ENCODE measurements at places on chromosomes 5 and 9.

DNA sequence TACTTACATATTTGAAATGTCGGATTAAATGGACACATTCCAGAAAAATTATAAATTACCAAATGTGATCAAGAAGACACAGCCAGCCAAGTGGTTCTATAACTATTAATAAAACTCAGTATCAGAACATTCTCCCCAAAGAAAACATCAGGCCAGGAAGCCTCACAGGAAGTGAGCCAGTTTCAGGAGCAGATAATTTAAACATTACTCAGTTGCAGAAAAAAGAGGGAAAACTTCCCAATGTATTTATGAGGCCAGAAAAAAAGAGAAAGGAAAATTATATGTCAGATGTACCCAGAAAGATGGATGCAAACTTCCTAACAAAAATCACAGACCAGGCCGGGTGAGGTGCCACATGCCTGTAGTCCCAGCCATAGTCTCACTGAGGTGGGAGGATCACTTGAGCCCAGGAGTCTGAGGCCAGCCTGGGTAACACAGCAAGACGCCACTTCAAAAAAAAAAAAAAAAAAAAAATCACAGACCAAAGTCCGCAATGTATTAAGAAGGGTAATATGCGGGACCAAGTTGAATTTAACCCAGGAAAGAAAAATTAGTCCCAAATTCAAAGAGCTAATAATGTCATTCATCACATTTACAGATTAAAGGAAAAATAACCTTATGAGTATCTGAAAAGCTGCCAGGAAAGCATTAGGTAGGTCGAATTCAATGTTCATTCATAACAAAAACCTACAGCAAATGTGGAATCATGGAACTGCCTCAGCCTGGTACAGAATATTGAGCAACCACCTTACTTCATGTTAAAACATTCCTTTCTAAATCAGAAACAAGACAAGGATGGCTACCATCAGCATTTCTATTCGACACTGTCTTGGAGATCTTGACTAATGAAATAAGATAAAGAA, 37.2 kb upstream of the NRARP start:
- no peak overlapping the region for H3K4me3 ChIP-seq
- H3K27ac ChIP-seq: no peak overlapping the region
- DNase-seq: no peak
- peaks cover 11% of the 10 kb centered on the region for H3K4me1 ChIP-seq

- no peaks in the 10 kb centered on the region for H3K4me1 ChIP-seq
- H3K4me3 ChIP-seq: no peak overlapping the region
- DNase-seq: no peak
- no peaks in the 10 kb centered on the region for H3K27me3 ChIP-seq
- H3K27ac ChIP-seq: no peak overlapping the region
Observed at GRCh38 chr9:127140842-127141675, 18.6 kb upstream of the ANGPTL2 start.

DNA sequence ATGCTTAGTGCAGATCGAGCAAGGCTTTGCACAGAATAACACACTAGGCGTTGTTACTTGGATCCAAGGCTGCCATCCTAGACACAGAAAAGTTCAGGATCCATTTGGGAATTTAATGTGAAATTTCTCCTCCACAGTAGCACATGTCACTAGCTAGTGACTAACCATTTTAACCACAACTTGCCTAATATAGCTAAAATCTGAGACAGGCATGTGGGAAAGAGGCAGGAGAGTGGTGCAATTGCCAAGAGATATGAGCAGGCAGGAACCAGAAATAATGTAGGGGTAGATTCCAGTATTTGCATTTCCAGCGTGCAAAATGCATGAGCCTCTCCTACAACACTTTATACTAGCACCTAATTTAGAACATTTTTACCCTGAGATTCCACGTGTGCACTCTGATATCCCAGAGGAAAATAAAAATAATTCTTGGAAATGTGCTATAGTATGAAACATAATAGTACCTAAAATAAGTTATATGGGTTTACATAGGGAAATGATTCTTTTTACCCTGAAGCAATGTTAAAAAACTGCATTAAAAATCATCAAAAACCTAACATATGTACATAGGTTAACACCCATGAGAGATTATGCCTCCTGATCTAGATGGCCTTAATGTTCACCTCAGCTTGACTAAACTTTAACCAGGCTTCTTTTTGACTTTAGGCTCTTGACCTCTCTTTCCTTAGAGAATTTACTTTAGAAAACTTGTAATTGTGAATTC, 1230.6 kb upstream of the NUDT12 start:
- H3K27ac ChIP-seq: no peak overlapping the region
- DNase-seq: no peak
- H3K4me3 ChIP-seq: no peak overlapping the region
- H3K4me1 ChIP-seq: no peaks in the 10 kb centered on the region

DNA sequence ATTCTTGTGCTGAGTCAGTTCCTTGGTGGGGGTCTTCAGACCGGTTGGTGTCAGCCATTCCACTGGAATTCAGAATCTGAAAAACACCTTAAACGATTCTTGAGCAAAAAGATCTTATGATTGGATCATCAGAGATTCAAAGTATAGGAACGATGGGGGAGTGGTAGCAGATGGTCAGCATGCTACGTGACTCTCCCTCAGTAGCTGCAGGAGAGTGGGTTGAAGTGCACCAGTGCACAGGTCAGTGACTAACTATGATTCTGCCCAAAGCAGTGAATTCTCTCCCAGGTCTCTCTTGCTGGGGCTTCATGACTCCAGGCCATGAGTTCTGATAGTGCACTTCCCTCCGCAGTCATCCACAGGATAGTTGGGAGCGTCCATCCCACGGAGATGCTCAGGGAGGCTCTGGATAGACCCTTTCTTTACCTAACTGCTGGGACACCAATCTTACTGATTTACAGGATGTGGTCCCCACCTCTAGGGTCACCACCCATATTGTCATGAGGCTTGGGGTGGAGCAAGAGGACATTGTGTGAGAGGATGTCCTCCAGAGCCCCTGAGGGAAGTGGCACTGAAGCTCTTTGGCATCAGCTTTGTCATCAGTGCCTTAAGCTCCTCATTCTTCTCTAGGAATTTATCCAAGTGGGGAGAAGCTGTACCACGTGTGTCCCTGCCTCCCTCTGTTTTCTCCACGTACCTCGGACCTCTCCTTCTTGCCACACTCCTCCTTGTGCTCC, 62.0 kb downstream of the RASGRF2 start:
- peak overlapping the region; percentile 87 for H3K27ac ChIP-seq
- no peaks in the 10 kb centered on the region for H3K36me3 ChIP-seq
- no peak for DNase-seq
- no peak overlapping the region for H3K4me3 ChIP-seq

- H3K36me3 ChIP-seq: no peaks in the 10 kb centered on the region
- no peak for DNase-seq
- no peak overlapping the region for H3K4me3 ChIP-seq
- no peaks in the 10 kb centered on the region for H3K27me3 ChIP-seq
Observed at GRCh38 chr9:32220750-32221149, 163.7 kb upstream of the ACO1 start.

DNA sequence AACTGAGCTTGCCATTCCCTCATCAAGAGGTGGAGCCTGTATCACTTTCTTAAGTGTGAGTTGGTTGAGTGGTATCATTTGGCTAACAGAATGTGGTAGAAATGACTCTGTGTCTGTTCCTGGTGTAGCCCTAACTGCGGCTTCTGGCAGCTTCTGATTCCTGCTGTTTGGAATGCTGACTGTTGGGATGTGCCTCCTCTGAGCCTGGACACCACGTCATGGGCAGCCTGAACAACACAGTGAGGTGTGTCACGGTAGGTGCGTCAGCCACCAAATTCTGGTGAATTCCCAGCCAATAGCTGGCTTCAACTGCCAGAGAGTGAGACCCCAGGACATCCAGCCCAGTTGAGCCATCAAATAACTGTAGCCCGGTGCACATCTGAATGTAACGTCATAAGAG, 6.1 kb upstream of the C9orf152 start:
- H3K4me1 ChIP-seq: no peaks in the 10 kb centered on the region
- no peak overlapping the region for H3K4me3 ChIP-seq
- DNase-seq: no peak
- no peaks in the 10 kb centered on the region for H3K27me3 ChIP-seq
- no peak overlapping the region for H3K27ac ChIP-seq

- H3K36me3 ChIP-seq: no peaks in the 10 kb centered on the region
- DNase-seq: peak; percentile 88
- H3K4me3 ChIP-seq: no peak overlapping the region
- no peak overlapping the region for H3K27ac ChIP-seq
- no peaks in the 10 kb centered on the region for H3K27me3 ChIP-seq
- H3K4me1 ChIP-seq: peaks cover 3% of the 10 kb centered on the region
Observed at GRCh38 chr9:137156567-137157375, 13.1 kb downstream of the LRRC26 start.

DNA sequence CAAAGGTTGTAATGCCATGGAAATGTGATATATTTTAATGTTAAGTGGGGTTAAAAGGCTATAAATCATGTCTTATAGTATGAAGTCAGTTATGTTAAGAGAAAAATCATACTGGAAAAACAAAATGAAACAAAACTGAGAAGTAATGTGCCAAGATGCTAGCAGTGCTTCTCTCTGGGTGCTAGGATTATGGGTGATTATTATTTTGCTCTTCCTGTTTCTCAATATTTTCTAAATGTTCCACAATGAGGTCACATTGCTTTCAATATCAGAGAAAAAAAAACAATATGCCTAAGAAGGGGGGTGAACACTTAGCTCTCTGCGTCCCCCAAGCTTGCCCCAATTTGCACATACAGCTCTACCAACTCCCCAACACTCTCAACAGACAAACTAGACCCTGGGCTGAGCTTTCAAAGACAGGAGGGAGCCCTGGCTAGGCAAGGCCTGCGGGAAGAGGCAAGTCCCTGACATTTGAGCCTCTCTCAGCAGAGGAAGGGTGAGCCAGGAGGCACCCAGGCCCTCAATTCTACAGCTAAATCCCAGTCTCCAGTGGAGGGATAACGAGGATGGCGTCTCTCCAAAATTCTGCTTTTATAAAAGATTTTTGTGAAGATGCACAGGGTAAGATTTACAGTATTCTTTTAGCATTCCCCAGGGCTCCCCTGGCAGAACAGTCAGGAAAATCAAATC, 24.4 kb downstream of the WHRN start:
- no peaks in the 10 kb centered on the region for H3K27me3 ChIP-seq
- no peaks in the 10 kb centered on the region for H3K36me3 ChIP-seq
- H3K4me3 ChIP-seq: no peak overlapping the region
